ENCODE measurements at places on chromosomes 5 and 9.

- DNase-seq = peak; percentile 97
These were observed 5.2 kb upstream of the IRF1 start for GRCh38 chr5:132495667-132496190.

DNA sequence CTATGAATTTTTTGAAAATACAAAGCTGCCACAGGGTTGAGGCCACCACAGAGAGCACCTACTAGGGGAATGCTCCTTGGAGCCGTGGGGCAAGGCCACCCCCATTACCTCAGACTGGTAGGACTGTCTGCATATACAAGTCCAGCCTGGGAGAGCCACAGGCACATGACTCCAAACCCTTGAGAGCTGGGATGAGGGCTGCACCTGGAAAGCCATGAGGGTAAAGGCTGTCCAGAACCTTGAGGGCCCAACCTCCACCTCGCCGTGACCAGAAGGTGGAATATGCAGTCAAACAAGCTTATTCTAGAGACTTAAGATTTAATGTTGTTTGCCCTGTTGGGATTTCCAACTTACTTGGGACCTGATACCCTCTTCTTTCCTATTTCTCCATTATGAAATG, 69.5 kb upstream of the TSLP start:
- no peak for DNase-seq

DNA sequence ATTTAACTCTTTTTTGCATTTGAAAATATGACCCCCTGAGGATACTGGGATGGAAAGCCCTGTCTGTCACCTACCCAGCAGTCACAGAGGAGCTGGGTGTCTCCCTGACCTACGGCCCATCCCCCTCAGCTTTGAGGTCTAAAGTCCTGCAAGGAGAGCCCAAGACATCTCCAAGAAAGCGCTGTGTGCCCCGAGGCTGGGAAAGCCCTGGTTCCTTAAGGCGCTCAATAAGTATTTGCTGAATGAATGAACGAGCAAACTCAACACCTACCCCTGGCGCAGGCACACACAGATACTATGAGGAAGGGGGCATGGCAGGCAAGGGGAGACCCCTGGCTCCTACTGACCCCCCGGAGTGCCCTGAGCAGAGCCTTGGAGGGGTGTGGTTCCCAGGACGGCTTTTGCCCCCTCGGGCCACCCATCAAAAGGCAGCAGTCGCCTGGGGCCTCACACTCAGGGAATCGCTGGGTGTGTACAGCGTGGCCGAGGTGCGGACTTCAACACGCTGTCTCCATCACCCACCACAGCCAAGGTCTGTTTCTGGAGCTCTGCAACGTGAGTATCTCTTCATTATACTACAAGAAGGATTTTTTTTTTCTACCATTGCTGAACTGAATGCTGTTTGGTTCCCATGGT, 211.6 kb downstream of the ERCC6L2 start:
- DNase-seq = no peak

DNA sequence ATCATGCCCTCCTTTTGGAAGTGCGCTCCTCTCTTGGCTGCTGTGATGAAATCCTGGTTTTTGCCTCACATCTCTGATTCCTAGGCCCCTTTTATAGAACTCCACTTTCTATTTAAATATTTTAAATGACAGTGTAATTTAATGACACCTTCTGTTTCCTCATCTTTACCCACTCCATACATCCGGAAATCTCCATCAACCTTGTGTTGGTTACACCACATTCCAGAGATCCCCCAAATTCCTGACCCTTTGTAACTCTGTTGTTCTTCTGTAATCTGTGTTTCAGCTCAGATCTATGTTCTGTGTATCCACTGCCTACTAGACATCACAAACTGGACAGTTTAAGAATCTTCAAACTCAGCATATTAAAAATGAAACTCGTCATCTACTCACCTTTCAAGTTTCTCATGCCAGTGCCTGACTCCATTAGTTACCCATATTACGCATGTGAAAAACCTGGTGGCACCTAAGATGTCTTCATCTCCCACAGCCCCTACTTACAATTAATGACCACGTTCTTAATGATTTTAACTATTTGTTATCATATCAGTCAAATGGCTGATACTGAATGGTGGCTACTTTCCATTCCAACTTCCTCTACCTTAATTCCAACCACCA, 25.1 kb downstream of the PARP8 start:
- DNase-seq = no peak

- DNase-seq = no peak
These were observed 286.9 kb downstream of the PARP8 start for GRCh38 chr5:50953290-50953689.

GRCh38 chr9:133187561-133188005, 21.5 kb downstream of the OBP2B start:
- DNase-seq = no peak

GRCh38 chr5:10229306-10230048, 20.2 kb downstream of the ATPSCKMT start:
- DNase-seq = peak; percentile 80
